AML-193 (cell line): ENCODE measurements at places on chromosomes 16 and 17.

DNA sequence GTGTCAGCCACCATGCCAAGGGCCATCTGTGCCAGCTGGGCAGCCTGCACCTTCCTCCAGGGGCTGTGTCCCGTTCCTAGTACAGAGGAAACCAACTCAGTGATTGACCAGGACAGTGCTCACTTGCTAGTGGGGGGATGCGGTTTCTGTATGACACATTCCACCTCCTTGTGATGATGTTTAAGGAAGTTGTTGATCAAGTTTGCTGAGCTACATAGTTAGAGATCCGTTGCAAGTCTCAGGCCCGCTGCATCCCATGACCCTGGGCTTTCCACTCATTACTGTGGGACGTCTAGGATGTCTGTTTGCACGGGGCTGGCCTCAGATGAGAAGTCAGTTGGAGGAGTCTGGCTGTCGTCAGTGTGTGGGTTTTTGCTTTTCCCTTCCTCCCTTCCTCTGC is 33.6 kb downstream of the RNF213 start:
- no peak for DNase-seq

DNA sequence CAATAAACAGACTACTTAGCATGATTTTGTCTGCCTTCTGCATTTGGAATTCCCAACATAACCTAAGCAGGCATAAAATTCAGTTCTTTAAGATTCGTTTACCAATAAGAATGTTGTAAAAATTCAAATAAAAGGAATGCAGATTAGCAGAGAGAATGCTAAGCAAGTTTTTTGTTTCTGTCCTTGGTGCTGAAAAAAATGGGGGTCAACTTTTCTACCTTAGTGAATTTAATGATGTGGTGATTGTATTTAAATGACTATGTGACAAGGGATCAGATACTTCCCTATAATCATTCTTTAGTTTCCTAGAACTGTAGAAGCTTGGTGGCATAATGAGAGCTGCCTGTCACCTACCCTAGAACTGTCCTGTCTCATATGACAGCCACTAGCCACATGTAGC is 159.5 kb downstream of the RBFOX1 start:
- no peak for DNase-seq

- DNase-seq: peak; percentile 66
Measured at GRCh38 chr16:72050769-72051464, 3.4 kb upstream of the HP start.

GRCh38 chr17:44043272-44043696 is 23.2 kb downstream of the LSM12 start:
- DNase-seq: no peak

DNA sequence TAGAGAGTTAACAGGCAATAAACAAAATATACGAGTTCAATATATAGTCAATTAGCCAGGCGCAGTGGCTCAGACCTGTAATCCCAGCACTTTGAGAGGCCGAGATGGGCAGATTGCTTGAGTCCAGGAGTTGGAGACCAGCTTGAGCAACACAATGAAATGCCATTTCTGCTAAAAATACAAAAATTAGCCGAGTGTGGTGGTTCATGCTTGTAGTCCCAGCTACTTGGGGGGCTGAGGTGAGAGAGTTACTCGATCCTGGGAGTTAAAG is 69.8 kb upstream of the TOB1 start:
- no peak for DNase-seq

- no peak for DNase-seq
Measured at GRCh38 chr17:78180083-78180482, 6.8 kb downstream of the TK1 start.

DNA sequence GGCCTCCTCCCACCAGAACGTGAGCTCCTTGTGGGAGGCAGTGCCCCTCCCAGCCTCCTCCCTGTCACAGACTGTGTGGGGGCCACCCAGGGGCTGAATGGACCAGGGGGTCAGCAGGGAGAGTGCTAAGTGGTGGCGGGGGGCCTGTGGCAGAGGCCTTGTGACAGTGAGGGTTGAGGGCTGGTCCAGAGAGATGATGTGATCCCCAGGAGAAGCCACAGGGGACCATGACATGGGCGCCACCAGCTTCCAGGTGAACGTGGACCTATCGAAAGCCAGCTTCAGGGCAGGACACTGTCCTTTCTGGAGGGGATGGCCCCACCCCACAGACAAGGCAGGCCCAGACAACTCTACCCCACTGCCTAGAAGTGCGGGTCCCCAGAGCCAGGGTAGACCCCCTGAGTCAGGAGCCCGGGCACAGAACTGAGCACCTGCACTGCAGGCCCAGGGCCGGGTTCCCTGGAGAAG is 3.1 kb downstream of the SPSB3 start:
- DNase-seq: no peak

GRCh38 chr17:17511293-17511741 is 15.1 kb upstream of the RASD1 start:
- no peak for DNase-seq

GRCh38 chr17:7911116-7911515 is 5.0 kb downstream of the RNF227 start:
- no peak for DNase-seq

DNA sequence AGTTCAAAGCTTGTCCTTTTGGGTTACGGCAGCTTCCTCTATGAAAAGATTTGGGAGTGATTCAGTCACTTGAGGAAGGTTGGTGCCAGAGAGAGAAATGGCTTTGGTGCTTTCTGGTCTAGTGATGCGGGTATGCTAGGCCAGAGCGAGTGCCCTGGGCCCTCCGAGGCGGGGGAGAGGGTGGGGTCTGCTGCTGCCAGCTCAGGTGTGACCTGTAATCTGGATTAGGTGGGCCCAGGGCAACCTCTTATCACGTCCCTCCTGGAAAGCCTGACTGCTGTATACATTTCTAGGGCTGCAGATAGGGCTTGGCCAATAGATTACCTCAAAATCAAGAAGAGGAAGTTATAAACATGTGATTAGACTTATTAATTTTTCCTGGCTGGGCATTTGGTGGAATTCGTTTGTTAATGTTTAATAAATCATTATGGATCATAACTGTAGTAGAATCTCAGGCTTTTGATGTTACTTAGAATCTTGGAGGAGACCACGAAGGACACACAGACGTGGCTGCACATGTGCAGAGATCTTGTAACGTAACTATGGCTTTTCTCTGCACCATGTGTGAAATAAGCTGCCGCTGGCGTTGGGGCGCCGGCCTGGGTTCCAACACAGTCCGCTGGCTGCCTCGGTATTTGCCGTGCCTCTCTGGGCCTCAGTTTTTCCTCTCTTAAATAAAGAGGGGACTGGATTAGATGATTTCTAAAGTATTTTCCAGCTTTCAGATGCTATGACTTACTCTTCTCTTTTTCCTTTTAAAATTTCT is 1.2 kb downstream of the IRF8 start:
- DNase-seq: no peak

- DNase-seq: no peak
Measured at GRCh38 chr16:47848421-47849109, 307.2 kb downstream of the ABCC12 start.

GRCh38 chr16:26727848-26728247 is 338.9 kb upstream of the C16orf82 start:
- no peak for DNase-seq

- DNase-seq: no peak
Measured at GRCh38 chr17:70989280-70989679, 819.9 kb downstream of the KCNJ2 start.

GRCh38 chr16:15900901-15901500 is 12.6 kb upstream of the CEP20 start:
- DNase-seq: no peak

GRCh38 chr17:49071106-49071505 is 61.5 kb upstream of the B4GALNT2 start:
- DNase-seq: no peak

- no peak for DNase-seq
Measured at GRCh38 chr17:32487473-32488176, 832 bp downstream of the CDK5R1 start.
